CD4-positive, alpha-beta T cell treated with Interleukin-2 at 100 ng/mL for 4 hours (primary cell): ENCODE measurements at places on chromosomes 3 and 15.

GRCh38 chr3:111639316-111639715 lies 44.2 kb upstream of the ZBED2 start:
- DNase-seq, result no peak

DNA sequence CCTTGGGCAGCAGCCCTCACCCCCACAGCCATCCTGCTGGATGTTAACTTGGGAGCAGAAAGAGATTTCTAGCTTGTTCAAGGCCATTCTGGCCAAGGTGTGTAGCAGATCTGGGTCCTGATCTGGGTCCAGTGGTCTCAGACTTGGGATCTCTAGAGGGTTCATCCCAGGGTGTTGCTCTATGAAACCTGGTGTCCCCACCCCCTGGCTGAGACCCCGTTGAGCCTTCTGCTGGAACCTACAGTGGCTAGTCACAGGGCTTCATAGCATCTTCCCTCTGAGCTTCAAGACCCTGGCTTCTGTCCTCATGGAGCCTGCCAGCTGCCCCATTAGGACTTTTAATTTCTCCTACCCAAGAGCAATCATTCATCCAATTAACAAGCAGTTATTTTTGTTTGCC lies 64.3 kb downstream of the EPHB1 start:
- DNase-seq, result no peak

GRCh38 chr3:123498761-123499160 lies 49.9 kb upstream of the ADCY5 start:
- DNase-seq, result no peak

- no peak for DNase-seq
Measured at GRCh38 chr3:177145954-177146353, 51.3 kb downstream of the TBL1XR1 start.

DNA sequence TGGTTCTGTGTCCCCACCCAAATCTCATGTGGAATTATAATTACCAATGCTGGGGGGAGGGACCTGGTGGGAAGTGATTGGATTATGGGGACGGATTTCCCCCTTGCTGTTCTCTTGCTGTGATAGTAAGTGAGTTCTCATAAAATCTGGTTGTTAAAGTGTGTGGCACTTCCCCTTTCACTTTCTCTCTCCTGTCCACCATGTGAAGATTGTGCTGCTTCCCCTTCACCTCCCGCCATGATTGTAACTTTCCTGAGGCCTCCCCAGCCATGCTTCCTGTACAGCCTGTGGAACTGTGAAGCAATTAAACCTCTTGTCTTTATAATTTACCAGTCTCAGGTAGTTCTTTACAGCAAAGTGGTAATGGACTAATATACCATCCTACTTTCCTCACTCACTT lies 289.6 kb downstream of the EFHB start:
- DNase-seq, result no peak
